NCI-H1092 treated with DMSO at 0.1 percent for 48 hours (cell line): ENCODE measurements at places on chromosomes 4 and X.

DNA sequence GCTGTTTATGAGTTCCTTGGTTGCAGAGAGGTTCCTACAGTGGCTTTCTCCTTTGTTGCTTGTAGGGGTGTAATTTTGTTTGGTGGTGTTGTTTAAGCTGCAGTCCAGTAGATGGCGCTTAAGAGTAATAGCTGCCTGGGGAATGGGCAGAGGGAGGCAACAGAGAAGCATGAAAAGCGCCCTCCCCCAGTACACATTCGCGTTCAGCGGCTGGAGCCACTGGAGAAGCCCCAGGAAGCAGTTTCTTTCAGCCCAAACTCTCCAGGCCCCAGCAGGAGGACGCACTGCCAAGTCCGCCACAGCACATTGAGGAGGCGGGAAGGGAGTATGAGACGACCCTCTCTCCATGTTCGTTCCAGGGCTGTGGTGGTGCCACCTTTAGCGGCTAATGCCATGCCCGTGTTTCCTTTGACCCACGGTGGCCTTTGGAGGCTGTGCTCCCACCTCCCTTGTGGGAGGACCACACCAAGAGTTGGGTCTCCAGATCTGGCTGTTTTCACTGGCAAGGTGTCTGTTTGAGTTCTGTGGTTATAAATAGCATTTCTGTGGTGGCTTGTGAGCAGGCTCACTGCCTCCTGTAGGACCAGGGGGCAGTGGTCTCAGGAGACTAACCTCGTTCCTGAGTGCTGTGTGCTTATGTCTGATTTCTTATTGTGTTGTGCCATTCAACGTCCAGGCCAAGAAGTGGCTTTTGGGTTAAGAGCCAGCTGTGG, 252.3 kb downstream of the ARHGAP10 start:
- DNase-seq = peak; percentile 47

- DNase-seq = no peak
Observed at GRCh38 chrX:78237127-78237526, 90.3 kb downstream of the CYSLTR1 start.

DNA sequence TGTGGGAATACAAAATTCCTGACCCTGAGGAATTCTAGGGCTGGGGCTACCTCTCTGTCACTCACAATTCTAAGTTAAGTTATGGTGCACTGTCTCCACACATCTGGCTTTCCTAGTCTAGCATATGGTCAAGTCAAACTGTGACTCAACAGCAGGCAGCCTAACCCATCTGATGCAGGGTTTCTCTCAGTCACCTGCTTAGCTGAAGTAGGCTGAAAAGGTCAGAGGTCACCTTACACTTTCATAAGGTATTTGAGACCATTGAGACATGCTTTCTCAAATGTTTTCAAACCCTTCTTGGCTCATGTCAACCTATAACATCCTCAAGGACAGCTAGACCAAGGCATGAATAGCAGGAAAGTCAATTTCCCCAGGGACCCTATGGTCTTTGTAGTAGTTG, 196.5 kb upstream of the STK26 start:
- DNase-seq = no peak

- no peak for DNase-seq
Observed at GRCh38 chrX:83008415-83008814, 499.7 kb upstream of the POU3F4 start.

DNA sequence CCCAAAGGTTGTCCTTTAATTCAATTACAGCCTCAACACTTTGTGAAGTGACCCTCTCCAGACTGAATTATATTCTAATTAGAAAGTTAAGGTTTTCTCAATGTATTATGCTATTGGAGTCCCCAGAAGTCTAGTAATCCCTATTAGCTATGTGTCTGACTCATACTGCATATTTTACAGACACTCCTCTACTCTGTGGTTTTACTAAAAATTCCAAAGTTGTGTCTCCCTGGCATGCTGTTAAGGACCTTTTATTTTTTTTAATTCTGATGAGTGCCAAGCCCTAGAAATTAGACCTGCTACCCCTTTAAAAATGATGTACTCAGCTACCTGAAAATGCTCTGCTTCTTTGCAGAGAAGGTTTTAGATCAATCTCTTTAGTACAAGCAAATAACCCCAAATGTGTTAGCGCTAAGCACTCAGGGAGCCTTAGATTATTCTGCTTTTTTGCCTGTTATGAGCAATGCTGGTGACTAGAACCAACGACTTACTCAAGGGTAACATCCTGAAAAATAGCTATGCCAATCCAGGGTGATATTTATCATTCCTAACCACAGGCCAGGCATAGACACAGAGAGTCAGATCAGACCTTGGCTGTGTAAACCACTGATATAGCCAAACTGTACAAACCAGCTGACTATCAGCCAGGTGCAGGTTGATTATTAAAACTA, 26.1 kb upstream of the CXCL13 start:
- DNase-seq = no peak

GRCh38 chr4:109655396-109655795, 47.8 kb downstream of the CASP6 start:
- DNase-seq = no peak

- no peak for DNase-seq
Observed at GRCh38 chrX:28787206-28787605, 200.0 kb downstream of the IL1RAPL1 start.

GRCh38 chr4:86542319-86543027, 51.6 kb upstream of the PTPN13 start:
- no peak for DNase-seq

DNA sequence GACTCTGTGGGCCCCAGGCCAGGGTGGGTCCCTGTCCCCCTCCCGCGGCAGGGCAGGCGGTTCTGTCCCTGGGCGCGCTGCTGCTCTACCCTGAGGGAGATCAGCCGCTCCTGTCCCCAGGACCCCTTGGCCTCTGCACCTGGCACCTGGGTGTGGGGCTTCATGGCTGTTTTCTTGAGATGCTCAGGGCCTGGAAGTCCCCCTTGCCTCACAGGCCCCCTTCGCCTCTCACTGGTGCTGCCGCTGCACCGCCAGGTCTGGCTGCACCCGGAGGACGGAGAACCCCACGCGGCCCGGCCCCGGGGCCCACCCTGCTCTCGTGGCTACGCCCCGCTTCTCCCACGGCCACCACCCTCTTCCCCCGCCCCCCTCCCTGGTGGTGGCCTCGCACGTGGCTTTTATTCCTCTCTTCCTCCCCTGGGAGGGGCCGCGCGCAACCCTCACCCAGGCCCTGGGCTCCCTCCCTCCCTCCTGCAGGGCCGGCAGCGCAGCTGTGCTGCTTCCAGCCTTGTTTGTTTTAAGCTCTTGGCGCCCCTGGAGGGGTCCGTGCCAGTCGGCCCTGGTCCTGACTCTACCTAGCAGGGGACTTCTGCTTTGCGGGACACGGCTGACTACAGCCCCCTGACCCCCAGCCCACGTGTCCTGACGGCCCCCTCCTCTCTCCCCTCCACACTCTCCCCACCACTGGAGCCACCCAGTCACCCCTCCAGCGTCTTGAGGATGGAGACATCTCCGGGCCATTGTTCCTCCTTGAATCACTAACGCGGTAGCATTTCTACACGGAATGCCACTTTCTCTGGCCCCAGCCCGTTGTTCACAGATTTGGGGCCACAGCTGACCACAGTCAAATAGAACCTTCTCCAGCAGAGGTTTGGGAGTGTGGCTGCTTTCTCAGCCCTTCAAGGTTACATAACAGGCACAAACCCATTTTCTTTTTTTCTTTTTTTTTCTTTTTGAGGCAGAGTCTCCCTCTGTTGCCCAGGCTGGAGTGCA, 20.6 kb upstream of the CLDN24 start:
- no peak for DNase-seq

DNA sequence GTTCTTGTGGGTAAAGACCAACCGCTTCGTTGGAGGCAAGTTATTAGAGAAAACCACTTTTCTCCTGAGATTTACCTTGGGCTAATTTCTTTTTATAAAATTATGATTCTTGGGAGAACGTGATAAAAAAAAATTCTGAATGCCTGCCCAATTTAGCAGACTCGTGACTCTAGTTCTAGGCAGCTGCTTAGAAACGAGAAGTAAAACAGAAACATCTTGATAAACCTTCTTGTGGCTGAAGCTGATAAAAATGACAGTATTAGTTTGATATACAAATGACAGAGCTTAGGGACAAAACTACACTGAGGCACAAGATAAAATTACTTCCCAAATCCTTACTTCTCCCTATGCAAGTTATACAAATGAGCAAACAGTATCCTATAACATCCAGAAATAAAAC, 458.9 kb upstream of the TEX13C start:
- DNase-seq = no peak

DNA sequence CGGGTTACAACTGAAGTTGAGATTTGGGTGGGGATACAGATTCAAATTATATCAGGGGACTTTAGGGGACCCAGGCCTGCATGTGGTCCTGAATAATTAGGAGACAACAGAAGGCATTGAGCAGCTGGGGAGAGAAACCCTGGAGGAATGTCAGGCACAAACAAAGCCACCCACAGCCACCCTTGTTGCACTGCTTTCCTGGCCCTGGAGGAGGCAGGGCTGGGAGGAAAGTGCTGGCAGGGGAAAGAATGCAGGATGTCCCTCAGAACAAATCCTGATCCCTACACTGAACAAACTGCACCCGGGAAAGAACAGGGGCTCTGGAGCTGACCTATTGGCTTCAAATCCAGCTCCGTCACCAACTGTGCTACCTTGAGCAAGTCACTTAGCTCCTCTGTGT, 214.1 kb upstream of the ATP6AP2 start:
- no peak for DNase-seq

- peak; percentile 27 for DNase-seq
Observed at GRCh38 chrX:136694431-136695087, 46.6 kb downstream of the CD40LG start.

DNA sequence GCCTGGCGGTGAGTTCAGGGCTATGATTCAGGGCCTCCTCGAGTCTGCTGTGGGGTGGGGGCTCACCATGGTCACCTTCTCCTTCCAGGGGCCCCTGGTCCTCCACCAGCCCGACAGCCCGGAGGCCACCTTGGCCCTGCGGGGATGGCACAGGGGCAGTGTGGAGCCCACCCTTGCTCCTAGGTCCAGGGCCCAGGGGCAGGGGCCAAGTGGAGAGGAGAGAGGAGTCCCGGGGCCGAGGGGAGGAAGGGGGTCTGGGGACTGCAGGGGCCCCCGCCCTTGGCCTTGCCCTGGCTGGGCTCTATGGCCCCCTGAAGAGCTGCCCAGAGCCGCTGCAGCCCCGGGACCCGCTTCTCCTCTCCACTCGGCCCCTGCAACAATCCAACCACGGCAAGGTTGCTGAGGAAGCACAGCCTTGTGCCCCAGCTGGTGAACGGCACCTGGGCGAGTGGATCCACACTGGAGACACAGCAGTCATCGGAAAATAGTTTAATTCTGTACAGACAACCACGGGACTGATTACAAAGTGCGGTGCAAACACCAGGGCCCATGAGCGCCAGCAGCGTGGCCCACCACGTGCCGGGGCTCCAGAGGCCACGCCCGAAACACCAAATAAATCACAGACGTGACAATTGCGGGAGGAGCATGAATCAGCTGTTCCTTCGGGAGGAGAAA, 23.0 kb upstream of the CPLX1 start:
- no peak for DNase-seq

DNA sequence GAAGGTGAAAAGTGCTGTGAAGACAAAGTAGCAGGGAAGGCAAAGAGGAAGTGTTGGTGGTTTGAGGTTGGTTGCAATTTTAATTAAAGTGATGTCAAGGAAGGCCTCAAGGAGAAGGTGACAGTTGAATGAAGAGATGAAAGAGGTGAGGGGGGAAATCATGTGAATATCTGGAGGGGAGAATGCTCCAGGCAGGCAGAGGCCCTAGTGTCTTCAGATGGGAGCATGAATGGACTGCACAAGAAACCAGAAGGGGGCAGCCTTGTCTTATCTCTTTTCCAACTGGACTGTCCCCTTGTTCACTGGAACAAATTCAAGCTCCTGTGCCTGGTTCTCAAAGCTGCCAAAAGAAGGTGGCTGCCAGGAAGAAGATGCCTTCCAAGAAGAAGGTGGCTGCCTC, 68.4 kb downstream of the MAOB start:
- no peak for DNase-seq

- DNase-seq = no peak
Observed at GRCh38 chr4:82422616-82423015, 7.6 kb downstream of the HNRNPDL start.

DNA sequence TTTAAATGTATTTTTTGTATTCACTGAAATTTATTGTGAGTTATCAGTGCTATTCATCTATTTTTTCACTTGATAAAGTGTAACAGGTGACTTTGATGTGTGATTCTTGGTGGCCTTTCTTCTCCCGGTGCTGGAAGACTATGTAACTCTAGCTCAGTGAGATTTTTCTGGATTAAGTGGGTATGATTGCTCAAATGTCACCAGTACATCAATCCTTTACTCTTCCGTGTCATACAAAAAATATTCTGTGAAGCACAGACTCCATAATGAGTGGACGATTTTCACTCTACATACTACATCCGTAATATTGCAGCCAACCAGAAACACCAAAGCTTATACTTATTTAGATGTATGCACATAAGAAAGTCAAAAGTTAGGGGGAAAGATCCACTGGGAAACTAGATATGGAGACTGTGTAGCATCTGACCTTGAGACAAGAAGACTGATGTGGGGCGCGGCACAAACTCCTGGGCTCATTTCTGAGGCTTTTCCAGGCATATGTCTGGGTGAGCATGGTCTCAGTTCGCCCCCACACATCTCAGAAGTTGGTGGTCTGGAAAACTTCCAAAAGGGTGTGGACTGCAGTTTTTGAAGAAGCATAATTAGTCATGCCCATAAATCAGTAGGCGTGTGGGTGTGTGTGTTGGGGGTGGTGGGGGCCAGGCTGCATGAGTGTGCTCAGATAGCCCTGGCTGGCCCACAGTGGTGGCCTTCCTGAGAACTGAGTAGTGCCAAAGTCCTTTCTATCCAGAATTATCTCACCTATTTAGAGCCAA, 53.9 kb upstream of the TENM3 start:
- no peak for DNase-seq

DNA sequence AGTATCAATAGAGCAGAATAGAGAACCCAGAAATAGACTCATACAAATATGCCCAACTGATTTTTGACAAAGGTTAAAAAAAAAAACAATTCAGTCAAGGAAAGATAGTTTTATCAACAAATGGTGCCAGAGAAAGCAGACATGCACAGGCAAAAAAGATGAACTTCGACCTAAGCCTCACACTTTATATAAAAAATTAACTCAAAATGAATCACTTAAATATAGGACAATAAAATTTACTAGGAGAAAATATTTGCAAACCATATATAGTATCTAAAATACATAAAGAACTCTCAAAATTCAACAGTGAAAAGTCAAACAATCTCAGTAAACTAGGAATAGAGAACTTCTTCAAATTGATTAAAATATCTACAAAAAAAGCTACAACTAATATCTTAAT, 29.7 kb downstream of the HUWE1 start:
- DNase-seq = no peak

DNA sequence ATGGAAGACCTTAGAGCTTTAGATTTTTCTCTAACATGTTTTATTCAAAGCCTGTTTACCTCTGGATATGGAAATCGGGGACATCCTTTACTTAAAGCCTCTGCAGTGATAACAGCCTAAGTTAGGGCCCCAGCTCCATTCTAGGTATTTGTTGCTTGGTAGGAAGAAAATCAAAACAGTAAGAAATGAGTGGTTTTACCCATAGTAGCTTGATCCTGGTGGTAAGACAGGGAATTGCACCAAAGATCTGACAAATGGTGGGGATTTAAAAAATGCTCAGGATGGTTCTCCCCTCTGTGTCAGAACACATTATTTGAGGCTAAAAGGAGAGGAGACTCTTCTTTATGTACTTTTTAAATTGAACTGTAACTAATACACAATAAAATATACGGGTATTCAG, 52.4 kb downstream of the AFF2 start:
- DNase-seq = no peak

GRCh38 chr4:146488495-146489174, 33.1 kb downstream of the SLC10A7 start:
- no peak for DNase-seq
